ENCODE measurements at places on chromosomes 12 and 14.
A peak's percentile ranks its signal among the peaks of the same experiment; 100 is the strongest.

- H3K36me3 ChIP-seq: no peaks in the 10 kb centered on the region
- H3K4me3 ChIP-seq: peak overlapping the region; percentile 76
- H3K4me1 ChIP-seq: peaks cover 16% of the 10 kb centered on the region
- H3K27ac ChIP-seq: peak overlapping the region; percentile 55
Observed at GRCh38 chr14:93114068-93114710, 1.5 kb downstream of the ITPK1 start.

GRCh38 chr12:122721057-122721545 lies 4.5 kb upstream of the HCAR3 start:
- H3K27me3 ChIP-seq: no peaks in the 10 kb centered on the region
- H3K4me1 ChIP-seq: peaks cover 3% of the 10 kb centered on the region
- no peak overlapping the region for H3K4me3 ChIP-seq
- no peak overlapping the region for H3K27ac ChIP-seq
- DNase-seq: no peak
- no peaks in the 10 kb centered on the region for H3K36me3 ChIP-seq

- no peaks in the 10 kb centered on the region for H3K4me1 ChIP-seq
- H3K4me3 ChIP-seq: no peak overlapping the region
- H3K27ac ChIP-seq: no peak overlapping the region
Observed at GRCh38 chr12:51886021-51886710, 1.7 kb upstream of the ANKRD33 start.

GRCh38 chr12:59100585-59100984 lies 180.3 kb upstream of the LRIG3 start:
- no peak for DNase-seq
- no peak overlapping the region for H3K27ac ChIP-seq
- H3K4me1 ChIP-seq: no peaks in the 10 kb centered on the region
- no peak overlapping the region for H3K4me3 ChIP-seq
- H3K36me3 ChIP-seq: no peaks in the 10 kb centered on the region

DNA sequence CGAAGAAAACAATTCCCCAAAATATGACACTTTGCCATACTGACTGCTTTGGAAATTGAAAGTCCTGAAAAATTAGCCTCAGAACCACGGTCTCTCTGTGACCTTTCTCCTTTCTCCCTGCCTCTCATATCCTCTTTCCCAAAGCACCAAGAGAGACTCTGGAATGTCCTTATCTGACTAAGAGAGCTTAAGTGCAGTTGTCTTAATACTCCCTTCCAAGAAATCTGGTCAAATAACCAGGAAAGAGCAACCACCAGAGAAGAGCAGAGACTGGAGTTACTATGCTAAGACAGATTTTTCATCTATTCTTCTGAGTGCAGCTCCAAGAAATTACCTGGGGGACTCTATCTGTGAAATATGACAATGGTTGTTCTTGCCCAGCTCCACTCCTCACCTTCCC lies 10.5 kb upstream of the BTG1 start:
- no peaks in the 10 kb centered on the region for H3K4me1 ChIP-seq
- DNase-seq: no peak
- H3K4me3 ChIP-seq: no peak overlapping the region
- H3K36me3 ChIP-seq: no peaks in the 10 kb centered on the region
- no peaks in the 10 kb centered on the region for H3K27me3 ChIP-seq

DNA sequence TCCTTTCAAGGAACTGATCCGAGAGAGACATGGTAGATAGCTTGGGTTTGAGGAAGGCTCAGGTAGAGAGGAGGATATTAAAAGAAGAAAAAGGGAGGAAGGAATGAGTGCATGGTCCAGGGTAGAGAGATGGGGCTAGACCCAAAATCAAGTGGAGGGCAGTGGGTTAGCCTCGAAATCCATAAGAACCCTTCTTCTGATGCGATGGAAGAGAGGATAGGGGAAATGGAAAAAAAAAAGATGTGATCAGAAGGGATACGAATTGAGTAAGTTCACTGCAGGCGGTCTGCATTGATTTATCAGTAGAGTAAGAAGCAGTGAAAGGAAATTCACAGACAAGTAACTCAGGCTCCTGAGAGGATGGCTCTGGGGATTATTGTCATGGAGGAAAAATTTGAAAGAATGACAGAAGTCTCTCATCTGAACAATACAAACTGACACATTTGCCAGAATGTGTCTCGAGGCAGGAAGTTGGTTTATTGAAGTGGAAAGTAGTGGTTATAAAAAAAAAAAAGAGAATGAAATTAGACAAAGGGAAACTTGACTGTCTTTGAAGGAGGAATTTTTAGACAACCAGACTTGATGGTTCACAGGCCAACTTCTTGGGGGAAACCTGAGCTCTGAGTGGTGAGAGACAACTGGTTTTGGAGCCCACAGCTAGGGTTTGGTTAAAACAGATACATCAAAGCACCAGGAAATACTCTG lies 10.2 kb downstream of the PPFIBP1 start:
- H3K27ac ChIP-seq: no peak overlapping the region
- no peaks in the 10 kb centered on the region for H3K27me3 ChIP-seq
- no peak for DNase-seq
- H3K4me3 ChIP-seq: no peak overlapping the region
- no peaks in the 10 kb centered on the region for H3K36me3 ChIP-seq

GRCh38 chr12:115362339-115362976 lies 678.5 kb upstream of the TBX3 start:
- H3K36me3 ChIP-seq: no peaks in the 10 kb centered on the region
- no peak for DNase-seq
- no peaks in the 10 kb centered on the region for H3K4me1 ChIP-seq
- H3K27me3 ChIP-seq: no peaks in the 10 kb centered on the region
- H3K27ac ChIP-seq: no peak overlapping the region
- H3K4me3 ChIP-seq: no peak overlapping the region

DNA sequence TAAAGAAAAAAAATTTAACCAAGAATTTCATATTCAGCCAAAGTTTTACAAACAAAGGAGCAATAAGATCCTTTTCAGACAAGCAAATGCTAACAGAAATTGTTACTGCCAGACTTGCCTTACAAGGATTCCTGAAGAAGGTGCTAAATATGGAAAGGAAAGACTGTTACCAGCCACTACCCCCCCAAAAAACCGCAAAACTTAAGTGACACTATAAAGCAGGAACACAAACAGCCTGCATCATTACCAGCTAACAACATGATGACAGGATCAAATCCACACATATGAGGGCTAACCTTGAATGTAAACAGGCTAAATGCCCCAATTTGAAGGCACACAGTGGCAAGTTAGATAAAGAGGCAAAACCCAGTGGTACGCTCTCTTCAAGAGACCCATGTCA lies 55.7 kb downstream of the APOBEC1 start:
- H3K4me1 ChIP-seq: no peaks in the 10 kb centered on the region
- no peak for DNase-seq
- no peaks in the 10 kb centered on the region for H3K36me3 ChIP-seq
- H3K27me3 ChIP-seq: no peaks in the 10 kb centered on the region
